ENCODE measurements at places on chromosomes 12 and 14. TPM values are rescaled to one million over a fixed set of nuclear protein-coding genes. Genes with fewer than 3 reads are reported as not detected.

The NDUFB1 gene
- polyA plus RNA-seq = 192 TPM

The FOXA1 gene
- 0.09 TPM for polyA plus RNA-seq

The NYNRIN gene
- 2.4 TPM for polyA plus RNA-seq

GRCh38 chr12:98772818-98773217 is 127.7 kb downstream of the APAF1 start:
- no peak for DNase-seq

- DNase-seq = no peak
Observed at GRCh38 chr14:22812744-22813143, 2.5 kb downstream of the SLC7A7 start.

- DNase-seq = no peak
Observed at GRCh38 chr12:132623072-132623869, 4.7 kb downstream of the P2RX2 start.

DNA sequence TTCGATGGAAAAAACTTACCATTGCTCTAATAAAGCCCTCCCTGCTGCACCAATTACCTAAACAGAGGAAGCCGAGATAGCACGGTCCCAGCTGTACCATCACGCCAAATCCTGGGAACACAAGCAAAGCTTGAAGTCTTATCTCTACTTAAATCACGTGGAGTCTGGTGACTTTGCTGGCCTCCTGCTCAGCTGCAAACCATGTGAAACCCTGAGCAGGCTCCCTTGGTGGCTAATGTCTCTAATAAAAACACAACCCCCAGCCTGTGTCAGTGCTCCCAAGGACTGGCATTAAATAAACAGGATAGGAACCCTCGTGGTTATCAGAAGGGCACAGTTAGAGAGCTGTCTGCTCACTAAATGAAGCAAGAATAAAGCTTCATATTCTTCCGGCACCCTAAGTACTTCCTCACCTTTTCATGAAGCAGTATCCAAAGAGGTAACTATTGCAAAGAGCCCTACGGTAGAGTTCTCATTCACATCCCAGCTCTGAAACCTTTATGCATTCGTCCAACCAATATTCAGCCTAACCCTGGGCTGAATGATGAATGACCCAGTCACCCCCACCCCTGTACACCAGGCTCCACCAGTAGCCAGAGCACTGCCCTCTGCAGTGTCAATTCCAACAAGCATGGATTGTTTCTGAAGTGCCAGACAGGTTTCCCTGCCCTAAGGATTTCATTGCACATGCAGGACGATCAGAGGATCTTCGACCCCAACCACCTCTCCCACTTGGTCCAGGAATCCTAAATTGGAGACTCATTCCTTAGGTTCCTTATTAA is 452.7 kb upstream of the TMPO start:
- no peak for DNase-seq

The DAO gene
- not detected for polyA plus RNA-seq

DNA sequence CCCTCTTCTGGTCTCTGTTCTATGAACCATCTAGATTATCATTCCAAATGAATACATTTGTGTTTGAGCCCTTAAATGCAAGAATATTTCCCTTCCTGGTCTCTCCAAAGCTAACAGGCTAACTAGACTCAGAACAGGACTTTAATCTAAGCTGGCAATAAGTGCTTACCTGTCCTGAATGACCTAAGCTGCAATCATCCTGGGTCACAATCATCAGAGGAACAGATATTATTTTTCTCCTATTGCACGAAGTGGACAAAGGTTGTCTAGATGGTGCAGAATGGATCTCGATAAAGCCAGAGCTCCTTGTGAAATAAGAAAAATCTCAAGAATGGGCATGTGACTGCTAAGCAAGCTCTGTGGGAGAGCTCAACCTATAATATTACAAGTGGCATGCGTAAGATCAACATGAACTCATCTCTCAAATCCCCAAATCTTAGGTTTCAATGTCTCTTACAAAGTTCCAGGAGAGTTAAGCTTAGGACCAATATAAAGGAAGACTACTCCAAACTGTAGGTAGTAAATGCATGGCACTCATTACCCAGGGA is 10.6 kb upstream of the NUMB start:
- no peak for DNase-seq

- DNase-seq = no peak
Observed at GRCh38 chr12:8018666-8019581, 13.6 kb upstream of the FOXJ2 start.

The TAS2R13 gene
- polyA plus RNA-seq = not detected

The DCN gene
- 11.4 TPM for polyA plus RNA-seq

GRCh38 chr12:32516230-32516629 is 116.9 kb downstream of the FGD4 start:
- no peak for DNase-seq

The GALNT9 gene
- not detected for polyA plus RNA-seq

The EPYC gene
- polyA plus RNA-seq = not detected

- no peak for DNase-seq
Observed at GRCh38 chr12:11321980-11322379, 11.7 kb upstream of the PRB4 start.

The CACNA1C gene
- polyA plus RNA-seq = not detected

GRCh38 chr14:92841930-92842329 is 47.8 kb downstream of the GOLGA5 start:
- DNase-seq = no peak

GRCh38 chr12:52342781-52343490 is 21.7 kb upstream of the KRT83 start:
- DNase-seq = no peak

The LRRC10 gene
- polyA plus RNA-seq = not detected

GRCh38 chr12:130204541-130204953 is 42.3 kb downstream of the FZD10 start:
- no peak for DNase-seq

- DNase-seq = peak; percentile 12
Observed at GRCh38 chr14:32697704-32698103, 241.0 kb upstream of the NPAS3 start.

DNA sequence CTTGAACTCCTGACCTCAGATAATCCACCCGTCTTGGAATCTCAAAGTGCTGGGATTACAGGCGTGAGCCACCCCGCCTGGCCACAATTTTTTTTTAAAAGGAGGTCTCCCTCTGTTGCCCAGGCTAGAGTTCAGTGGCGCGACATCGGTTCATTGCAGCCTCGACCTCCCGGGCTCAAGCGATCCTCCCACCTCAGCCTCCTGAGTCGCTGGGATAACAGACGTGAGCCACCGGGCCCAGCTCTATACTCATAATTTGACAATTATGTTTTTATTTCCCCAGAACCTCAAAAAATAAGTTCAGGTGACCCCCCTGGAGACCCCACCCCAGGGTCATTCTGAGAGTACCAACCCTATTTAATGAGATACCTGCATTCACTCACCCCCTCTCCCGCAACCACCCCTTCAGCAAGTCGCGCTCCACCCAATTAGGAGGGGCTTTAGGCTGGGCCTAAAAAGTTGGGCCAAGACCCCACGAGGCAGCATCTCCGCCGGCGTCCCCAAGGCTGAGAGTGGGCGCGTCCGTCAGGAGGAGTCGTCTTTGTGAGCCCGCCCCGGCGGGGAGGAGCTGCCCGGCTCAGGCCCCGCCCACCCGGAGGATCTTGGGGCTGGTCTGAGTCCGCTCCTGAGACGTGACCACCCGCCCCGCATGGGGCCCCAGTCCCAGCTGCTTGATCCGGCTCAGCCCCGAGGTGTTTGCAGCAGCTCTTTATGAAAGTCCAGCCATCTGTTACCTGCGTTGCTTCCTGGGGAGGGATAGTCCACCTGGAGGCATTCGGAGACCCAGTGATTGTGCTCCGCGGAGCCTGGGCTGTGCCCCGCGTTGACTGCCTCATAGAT is at the start of gene ANKRD33:
Gene ANKRD33 (plus strand): TSS at position 628 of the 840 bp plus-strand sequence. CDS start 84 bp downstream, at position 712.
- DNase-seq = no peak

- DNase-seq = no peak
Observed at GRCh38 chr14:36988989-36989388, 183.4 kb downstream of the SLC25A21 start.

GRCh38 chr12:269191-269590 is 6.6 kb upstream of the SLC6A13 start:
- DNase-seq = no peak

DNA sequence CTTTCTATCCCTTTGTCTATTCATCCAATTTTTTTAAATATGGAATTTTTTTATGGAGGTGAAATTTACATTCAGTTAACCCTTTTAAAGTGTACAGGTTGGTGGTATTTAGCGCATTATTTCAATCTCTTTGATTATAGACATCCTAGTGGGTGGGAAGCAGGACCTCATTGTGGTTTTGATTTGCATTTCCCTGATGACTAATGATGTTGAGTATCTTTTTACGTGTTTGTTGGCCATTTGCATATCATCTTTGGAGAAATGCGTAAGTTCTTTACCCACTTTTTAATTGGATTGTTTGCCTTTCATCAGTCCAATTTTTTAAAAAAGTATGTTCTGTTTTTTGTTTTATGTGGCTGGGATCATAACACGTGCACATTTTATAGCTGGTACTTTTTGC is 20.8 kb downstream of the PAPLN start:
- DNase-seq = no peak

The CCDC177 gene
- polyA plus RNA-seq = not detected

- no peak for DNase-seq
Observed at GRCh38 chr14:103065861-103066260, 8.5 kb upstream of the CDC42BPB start.

GRCh38 chr14:68466491-68466977 is 326.3 kb downstream of the ZFP36L1 start:
- peak; percentile 91 for DNase-seq

The ARHGAP9 gene
- not detected for polyA plus RNA-seq

DNA sequence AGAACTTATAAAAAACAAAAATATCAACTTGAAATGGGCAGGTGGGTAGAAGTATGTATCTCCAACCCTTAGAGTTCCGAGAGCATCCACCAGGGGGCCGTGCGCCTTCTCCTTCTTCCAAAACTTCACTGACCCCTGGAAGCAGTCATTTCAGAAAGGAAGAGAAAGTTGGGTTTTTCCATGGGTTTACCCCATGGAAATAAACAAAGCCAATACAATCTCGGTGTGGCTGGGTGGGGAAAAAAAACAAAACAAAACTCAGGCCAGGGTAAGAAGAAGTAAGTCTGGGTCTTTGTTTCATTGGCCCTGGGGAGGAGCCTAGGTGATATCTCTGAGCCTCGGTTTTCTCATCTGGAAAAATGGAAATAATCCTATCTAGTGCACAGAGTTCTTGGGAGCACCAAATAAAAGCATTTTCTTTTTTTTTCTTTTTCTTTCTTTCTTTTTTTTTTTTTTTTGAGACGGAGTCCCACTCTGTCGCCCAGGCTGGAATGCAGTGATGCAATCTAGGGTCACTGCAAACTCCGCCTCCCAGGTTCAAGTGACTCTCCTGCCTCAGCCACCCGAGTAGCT is 33.6 kb upstream of the HNF1A start:
- DNase-seq = peak; percentile 30

The DDIT3 gene
- polyA plus RNA-seq = 9.0 TPM

The RAPGEF3 gene
- polyA plus RNA-seq = 6.2 TPM

DNA sequence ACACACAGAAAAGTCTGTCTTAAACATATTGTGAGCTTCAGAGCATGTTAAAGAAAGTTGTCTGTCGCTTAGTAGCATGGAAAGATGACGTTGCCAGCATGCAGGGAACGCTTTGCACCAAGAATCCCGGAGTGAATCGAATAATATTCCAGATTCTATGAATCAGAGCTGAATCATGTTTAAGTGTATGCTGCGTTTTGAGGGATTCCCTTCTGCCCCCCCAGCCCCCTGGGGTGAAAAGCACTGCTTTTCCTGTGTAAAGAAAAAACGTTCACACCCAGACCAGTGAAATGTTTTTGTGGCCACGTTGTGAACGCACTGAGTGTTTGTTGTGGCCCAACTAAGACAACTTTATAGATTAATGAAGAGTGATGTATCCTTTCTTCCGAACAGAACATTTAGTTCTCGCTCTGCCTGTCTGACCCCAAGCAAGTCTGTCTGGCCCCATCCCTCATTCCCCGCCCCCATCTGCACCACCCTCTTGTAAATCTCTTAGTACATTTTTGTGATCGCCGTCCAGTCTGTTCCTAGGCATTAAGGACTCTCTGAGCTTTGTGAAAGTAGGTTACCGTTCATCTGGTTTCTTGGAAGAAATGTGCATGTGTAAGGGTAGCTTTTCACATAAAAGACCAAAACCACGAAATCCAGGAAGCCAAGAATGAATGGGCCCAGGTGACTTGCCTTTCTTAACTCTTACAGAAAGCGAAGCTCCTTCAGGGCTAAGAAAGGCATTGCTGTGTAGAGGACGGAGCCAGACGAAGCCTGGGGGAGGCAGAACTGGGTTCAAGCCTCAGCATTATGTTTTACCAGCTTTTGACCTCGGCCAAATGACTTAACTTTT is 103.0 kb downstream of the SAMD4A start:
- no peak for DNase-seq

DNA sequence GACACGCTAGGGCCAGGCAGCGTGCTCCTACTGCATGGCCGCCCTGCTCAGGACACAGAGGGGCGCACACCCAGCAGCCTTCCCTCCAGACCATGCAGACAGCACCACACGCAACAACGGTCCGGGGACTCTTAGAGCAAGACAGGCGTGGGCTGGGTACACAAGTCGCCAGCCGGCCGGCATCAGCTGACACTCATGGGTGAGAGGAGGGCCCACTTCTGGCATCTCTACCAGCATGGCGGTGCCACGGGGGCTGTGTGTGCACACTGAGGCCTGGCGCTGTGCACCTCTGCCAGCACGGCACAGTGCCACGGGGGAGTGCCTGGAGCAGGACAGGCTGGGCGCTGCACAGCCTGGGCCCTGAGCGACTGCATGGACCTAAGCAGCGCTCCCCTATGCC is 6.7 kb upstream of the BTBD6 start:
- no peak for DNase-seq

- DNase-seq = no peak
Observed at GRCh38 chr12:20527417-20528163, 159.3 kb downstream of the PDE3A start.

The A2M gene
- 5.1 TPM for polyA plus RNA-seq

DNA sequence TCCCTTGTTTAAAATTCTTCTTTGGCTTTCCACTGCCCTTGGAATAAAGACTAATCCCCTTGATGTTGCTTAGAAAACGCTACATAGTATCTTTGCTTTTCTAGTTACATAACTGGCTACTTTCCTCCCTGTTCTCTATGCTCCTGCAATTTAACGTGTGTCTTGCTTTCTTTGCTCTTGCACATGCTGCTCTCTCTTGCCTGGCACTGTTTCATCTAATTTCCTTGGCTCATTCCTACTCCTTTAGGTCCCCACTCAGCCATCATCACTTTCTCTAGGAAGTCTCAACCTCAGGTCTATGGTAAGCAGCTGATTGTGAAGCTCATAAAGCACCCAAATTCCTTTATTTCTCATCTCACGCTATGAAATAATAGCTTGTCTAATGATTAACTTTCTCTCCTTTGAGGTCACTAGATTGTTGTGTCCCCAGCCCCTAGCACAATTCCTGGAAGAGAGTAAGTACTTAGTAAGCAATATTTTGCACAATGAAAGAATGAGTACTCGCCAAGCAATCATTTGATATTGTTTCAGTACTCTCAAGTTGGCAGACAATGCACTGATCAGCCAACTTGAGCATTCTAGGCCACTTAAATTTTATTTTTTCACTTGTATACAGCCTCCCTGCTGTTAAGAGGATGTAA is 3.3 kb downstream of the ALDH6A1 start:
- DNase-seq = no peak

DNA sequence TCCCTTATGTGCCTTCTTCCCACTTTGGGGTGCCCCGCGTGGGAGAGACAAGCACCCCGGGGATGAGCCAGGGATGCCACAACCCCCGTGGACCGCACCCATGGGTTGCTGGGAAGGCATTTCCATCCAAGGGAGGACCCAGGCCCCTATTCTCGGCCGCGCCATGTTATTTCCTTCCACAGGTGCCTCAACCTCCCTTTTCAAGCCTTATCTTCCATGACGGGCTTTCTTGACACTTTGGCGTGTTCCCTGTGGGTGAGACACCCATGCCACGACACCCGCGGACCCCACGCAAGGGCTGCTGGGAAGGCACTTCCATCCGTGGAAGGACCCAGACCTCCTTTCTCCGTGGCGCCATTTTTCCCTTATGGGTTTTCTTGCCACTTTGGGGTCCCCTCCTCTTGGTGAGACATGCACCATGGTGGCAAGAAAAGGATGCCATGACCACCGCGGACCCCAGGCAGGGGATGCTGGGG is 269.2 kb downstream of the ALG10 start:
- DNase-seq = no peak
